H54 (cell line): ENCODE measurements at places on chromosomes 3 and 15.

DNA sequence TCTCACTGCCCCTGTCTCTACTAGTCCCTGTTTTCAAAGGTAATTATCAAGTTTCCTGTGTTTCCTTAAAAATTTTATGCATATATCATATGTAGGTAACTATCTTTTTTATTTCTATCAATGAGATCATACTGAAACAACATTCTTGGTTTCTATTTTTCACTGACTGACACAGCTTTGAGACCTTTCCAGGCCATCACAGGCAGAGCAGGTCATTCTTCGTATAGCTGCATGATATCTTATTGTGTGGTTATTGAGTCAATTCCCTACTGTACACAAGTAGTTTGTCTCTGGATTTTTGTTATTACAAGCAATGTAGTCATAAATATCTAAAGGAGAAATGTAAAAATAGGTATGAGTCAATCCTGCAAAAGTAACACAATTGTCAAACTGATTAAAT is 169.6 kb downstream of the CFAP20DC start:
- DNase-seq, result no peak

DNA sequence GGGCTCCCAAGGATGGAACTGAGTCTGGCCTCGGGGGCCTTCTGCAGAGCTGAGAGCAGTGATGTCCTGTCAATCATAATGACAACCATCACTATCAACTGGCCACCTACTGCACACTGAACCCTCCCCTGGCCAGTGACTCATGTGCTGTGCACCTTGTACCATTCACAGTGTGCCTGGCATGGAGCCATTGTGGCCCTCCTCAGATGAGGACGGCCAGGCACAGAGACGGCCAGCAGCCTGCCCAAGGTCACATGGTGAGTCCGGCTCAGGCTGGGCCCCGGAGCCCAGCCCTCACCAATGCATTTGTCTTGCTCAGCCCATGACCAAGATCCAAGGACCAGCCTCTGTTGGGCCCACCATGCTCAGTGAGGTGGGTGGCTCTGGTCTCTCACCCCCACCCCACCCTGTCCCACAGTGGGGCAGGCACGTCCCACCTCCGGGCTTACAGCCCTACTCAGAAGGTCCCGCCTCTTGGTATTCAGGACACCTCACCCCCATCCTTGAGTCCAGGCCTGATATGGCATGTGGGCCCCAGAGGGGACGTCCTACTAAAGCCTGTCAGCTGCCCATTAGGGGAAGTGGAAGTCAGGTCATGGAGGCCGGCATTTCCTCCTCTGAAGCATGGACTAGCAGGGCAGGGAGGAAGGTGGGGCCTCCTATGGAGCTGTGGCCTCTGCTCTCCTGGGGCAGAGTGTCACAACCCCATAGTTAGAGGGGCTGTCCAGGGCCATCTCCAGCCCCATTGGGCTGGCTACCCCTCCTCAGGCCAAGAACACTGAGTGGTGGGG is 35.9 kb upstream of the TMEM115 start:
- DNase-seq, result no peak

DNA sequence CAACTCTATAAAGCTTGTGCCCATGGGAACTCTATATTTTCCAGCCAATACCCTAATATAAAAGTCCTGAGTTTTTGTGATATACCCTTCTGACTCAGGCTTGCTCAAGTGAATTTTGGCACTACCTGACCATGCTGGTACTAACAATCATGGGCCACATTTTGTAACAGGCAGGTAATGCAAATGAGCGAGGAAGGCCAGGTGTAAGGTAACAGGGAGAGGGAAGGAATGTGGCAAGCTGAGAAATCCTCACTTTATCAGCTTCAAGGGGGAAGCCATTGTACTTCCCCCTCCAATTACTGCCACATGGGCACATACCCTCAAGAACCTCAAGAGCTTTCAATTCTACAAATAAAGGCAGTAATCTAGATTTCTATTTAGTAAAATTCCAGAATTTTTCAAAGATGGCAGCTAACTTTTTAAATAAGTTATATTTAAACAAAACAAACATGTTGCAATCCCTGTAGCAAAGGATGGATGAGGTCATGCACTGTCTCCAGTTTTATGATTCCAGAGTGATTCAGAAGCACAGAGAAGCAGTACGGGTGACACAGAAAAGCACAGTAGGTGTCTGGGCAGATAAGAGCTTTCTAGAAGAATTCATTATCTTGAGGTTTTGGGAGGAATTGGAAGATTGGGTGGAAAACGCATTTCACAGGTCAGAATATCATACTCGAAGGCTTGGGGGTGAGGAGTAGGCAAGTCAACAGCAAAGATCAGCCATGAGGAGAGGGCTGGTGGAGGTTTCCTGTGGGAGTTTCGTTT is 87.6 kb downstream of the FOXP1 start:
- DNase-seq, result peak; percentile 47

- no peak for DNase-seq
Measured at GRCh38 chr3:40254891-40255290, 54.6 kb upstream of the EIF1B start.

- no peak for DNase-seq
Measured at GRCh38 chr3:184134746-184135148, 411 bp upstream of the EIF2B5 start.

GRCh38 chr3:5187920-5188418 is 462 bp downstream of the EDEM1 start:
- peak; percentile 32 for DNase-seq

DNA sequence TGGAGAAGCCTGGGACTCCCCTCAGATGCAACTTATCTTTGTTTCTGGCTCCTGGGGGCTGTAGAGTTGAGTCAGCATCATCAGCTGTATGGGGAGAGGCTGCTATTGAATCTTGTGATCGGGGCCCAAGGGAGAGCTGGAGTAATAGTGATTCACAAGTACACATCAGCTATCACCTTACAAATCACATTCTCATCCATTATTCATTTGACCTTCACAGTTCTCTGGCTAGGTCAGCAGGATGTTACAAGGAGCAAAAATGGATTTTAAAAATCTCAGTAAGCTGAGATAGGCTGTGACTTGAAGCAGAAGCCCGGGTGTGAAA is 175.0 kb downstream of the OPA1 start:
- no peak for DNase-seq

GRCh38 chr3:119700269-119700919 is 2.4 kb upstream of the CFAP91 start:
- DNase-seq, result no peak

DNA sequence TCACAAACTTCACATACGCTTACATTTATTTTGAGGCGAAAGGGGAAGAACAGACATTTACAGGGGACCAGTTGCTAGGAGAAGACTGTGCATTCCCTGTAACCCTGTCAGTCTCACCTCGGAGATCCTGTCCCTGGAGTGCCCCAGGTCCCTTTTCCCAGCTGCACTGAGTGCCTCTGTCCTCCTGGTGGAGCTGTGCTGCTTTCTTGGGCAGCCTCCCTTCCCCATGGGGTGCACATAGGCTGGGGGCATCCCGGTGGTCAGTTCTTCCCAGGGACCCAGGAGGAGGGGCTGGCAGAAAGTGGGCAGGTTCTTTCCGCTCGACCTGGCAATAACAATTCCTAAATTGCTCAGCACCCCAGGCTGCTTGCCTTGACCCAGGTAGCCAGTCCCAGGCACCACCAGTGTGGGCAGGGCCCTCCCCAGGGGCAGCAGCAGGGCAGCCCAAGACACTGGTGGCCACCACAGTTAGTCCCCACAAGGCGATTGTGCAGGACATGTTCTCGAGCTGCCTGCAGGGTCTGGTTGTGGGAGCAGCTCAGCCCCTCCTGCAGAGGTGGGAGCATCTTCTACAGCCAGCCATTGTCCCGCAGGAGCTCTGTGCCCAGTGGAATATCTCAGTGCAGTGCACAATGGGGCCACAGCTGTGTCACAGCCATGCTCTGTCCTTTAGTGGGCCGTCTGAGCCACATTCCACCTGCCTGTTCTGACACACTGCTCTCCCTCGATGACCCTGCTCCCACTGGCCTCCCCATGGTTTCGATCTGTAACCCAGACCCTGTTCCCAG is 36.3 kb downstream of the APBA2 start:
- no peak for DNase-seq

DNA sequence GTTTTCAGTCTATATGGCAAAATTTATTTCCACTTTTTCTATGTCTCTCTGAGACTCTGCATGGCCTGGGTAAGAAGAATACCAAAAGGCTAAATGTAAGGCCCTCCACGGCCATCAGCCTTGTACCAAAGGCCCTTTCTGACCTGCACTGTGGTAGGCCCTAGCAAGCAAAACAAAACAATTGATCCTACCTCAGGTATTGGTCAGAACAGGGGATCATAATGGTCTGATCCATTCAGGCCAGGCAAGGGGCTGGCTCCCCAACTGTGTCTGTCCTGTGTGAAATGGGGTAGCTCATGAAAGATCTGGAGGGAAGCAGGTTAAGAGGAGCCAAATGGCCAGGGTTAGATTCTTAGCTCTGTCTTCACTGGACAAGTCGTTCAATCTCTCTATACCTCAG is 181.3 kb downstream of the SSR3 start:
- no peak for DNase-seq

DNA sequence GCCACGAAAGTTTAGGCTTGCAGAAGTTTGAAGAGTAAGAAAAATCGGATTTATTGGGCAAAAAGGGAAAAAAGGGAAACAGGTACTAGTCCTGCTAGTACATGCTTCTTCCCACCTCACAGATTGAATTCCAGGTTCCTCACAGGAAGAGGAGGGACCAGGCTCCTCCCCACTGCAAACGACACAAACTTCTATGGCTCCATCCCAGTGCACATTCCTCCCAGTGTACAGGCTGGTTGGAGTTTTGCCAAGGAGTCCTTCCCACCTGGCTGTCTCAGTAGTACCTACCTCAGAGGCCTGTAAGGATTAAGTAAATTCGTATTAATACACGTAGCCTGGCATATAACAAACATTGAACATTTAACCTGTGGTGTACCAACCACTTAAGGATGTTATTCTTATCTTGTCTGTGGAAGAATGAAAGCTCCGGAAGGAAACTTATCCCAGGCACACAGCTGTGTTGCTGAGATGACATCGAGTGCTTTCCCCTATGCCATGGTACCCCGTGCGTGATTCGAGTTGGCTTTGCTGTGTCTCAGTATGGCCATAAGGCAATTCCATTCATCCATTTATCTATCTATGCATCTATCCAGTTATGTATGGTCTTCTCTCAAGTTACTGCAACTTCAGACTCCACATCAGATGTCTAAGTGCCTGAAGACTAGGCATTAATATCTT is 294.3 kb downstream of the LRTM1 start:
- DNase-seq, result no peak

DNA sequence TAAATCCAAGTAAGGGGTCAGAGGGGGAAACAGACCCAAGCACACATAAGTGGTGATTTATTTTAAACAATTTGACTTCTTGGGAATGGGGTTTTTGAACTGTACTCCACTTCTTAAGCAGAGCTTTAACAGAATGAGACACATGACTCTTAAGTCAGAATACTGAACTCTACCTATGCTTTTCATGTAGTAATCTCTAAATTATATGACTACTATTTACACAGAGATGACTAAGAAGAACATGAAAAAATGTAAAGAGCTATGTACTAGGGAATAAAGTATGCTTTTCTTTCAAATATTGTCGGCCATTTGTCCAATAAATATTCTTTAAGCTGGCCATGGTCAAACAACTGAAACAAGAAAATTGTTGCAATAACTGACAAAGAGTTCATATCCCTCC is 35.2 kb downstream of the TRANK1 start:
- no peak for DNase-seq

GRCh38 chr3:49132437-49133225 is at the start of gene LAMB2:
Gene LAMB2, minus strand, starts transcription at chr3:49133050. Its CDS starts 183 bp downstream, at chr3:49132867.
- DNase-seq, result peak; percentile 80

DNA sequence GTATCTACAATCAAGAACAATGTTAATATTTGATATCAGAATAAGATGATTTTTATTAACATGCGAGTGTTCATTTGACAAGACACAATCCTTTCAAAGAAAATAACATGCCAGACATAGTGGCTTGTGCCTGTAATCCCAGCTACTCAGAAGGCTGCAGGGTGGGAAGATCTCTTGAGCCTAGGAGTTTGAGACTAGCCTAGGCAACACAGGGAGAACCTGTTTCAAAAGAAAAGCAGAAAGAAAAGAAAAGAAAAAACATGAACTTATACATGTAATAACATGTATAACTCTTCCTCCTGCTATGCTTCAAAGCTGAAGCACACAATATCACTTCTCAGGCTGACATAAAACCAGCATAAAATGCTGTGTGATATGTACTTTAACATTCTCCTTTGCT is 253.7 kb downstream of the FOXP1 start:
- no peak for DNase-seq

DNA sequence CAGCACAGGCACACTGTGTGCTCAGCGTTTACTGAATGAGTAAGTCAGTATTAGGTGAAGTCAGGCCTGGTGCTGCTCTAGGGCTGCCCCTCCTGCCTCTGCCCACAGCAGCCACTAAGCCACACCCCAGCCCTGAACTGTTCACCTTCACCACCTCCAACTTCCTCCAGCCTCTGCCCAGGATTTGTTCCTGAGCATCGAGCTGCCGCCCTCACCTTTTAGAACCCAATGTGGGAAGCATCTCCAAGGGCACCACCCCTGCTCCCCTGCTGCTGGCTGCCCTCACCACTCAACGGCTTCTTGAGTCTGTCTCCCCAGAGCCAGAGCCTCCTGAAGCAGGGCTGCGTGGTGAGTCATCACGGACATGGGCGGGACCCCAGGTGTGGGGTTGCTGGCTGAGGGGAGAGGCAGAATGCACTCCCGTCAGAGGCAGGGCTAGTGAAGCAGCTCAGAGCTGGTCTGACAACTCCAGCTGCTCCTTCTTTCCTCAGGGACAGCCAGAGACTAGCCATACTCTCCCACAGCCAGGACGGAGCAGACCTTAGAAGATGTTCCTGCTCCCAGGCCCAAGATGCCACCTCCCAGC is 5.8 kb downstream of the HYAL2 start:
- peak; percentile 94 for DNase-seq

- DNase-seq, result peak; percentile 24
Measured at GRCh38 chr3:45479621-45480035, 91.3 kb downstream of the LARS2 start.

DNA sequence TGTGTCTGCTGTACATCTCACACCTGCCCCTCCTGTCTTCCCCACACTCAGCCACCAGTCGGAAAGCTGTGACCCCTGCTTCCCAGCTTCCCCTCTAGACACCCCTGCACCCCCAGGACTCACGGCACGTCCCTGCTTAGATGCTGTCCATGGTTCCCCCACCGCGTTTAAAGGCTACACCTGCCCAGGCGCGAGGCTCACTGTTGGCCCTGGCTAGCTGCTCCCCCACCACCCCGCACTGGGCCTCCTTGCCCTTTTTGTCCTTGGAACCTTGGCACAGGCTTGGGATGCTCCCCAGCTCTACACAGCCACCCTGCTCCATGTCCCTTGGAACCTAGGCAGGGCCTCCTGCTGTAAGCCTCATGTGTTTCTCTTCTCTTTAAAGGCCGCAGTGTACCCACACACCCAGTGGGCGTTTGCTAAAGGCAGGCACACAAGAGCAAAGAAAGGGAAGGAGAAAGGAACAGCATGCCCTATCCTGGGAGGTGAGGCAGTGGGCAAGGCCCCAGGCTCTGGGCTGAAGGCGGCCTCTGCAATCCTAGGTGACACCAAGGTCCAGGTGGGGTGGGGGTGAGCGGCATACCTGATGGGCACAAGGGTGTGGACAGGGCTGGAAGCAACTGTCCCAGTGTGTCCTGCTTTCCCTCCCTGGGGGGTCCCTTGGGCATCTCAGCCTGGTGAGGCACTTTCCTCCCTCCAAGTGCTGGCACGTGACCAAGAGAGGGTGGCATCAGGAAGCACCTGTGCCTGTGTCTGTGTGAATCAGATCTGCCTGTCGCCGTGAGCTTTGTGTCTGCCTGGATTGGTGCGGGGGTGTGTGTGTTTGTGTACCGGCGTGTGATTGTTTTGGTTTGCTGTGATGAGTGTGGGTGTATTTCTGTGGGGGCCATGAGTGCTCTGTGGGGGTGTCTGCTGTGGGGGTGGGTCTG is 54.4 kb downstream of the TPRA1 start:
- DNase-seq, result no peak
